ENCODE measurements at places on chromosomes 2 and 18.
A peak's percentile ranks its signal among the peaks of the same experiment; 100 is the strongest.

DNA sequence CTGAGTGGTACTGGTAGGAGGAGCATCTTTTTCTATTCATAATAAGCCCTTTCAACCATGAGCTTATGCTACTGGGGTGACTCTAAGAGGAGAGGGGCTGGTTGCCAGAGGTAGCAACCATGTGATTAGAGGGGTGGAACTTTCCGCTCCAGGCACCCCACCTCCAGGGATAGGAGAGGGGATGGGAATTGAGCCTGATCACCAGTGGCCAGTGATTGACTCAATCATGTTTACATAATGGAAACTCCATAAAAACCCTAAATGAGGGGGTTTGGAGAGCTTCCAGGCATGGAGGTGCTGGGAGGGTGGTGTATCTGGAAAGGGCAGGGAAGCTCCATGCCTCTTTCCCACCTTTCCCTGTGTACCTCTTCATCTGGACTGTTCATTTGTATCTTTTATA is 46.6 kb upstream of the RHOB start:
- DNase-seq: no peak

DNA sequence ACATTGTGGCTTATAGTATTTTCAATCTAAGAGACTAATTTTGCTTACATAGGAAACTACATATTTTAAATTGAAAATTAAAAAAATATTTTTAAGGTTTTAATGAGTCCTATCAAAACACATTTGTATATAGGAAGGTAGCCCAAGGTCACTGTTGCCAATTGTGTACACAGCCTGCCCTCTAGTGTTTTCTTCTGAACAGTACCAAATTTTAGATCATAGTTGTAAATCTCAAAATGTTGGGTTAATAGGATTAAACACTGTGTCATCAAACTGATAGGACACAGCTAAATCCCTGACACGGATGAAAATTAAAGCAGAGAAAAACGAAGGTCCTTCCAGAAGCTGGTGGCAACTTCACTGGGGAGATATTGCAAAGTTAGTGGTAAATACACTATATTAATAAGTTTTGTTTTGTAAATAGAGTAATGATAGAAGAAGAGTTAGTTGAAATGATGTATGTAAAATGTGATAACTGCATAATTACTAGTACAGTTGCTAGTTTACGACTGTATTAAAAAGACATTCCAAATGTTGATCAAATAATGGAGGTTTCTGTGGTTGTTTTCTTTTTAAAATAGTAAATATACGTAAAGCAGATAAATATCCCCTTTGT is 19.7 kb downstream of the CLUL1 start:
- peak; percentile 13 for DNase-seq

DNA sequence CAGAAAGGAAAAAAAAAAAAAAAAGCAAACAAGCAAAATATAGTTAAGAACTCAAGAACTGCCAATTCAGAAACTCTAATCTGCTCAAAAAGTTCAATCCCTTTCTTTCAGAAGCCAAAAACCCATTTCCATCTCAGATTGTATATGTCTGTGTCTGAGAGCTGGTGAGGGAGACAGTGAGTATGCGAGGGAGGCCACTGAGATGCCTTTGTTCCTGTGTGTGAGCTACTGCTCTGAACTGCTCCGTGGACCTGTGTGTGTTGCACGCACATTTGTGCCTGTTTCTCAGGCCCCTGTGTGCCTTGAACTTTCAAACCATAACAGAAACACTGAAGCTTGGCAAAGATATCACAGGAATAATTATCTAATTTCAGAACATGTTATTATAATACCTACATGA is 2.5 kb upstream of the PKDCC start:
- DNase-seq: no peak

DNA sequence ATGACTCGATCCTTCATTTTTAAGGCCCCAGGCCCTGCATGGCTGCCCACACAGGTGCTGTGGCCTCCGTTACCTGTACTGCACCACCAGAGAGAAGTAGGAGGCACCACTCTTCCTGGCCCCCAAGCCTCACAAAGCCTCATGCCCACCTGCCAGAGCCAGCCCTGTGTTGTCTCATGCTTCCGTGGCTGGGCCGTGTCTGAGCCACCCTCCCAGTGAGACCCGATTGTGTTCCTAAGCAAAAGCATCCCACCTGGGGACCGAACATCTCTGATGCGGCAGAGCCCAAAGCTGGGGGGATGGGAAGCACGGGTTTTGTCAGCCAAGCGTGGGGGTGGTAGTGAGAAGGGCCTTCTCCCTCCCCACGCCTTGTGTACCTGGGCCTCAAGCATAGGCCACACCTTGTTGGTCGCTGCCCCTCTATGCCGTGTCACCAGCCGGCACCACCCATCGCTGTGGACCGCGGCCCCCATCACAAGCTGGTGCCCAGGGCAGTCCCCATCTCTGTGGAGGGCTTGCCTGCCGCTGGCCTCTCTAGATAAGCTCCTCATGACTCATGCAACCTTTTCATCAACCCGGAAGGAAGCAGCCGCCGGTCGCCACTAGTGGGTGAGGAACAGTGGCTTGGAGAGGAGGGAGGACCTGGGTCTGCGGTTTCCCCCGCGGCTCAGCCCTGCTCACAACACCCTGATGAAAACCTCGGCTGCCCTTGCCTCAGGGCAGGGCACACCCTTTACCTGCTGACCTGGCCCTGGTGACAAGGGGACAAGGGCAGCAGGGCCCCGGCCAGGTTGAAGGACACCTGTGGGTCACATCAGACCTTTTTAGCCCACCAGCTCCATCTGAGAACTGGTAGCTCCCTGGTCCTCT is 2.7 kb upstream of the RNPEPL1 start:
- peak; percentile 61 for DNase-seq

DNA sequence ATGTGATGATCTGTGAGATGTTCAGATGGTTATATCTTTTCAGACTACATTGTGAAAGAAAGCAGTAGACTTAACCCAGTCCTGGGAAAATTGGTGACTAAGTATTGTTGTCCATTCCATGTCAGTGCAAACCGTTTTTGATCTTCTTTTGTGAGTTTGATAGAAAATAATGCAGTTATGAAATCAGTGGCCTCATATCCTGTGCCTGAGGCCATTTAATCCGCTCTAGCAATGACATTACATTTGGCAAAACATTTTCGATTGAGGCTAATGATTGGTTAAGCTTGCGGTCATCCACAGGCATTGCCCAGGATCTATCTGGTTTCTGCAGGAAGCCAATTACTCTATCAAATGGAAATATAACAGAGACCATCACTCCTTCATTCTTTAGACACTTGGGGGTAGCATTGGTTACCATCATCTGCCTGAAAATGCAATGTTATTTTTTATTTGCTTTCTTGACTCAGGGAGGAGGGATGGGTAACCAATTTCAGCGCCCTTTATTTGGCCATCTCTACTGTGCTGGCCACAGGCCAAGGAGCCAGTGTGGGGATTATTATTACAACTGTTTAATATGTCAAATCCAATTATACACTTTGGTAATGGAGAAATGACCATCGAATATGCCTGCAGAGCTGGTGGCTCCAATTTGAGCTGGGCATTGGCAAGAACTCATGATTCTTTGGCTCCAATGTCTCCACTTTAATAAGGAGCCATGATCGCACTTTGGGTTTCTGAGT is 33.6 kb downstream of the TRIB2 start:
- DNase-seq: no peak

GRCh38 chr2:26580751-26581150 is 60.4 kb downstream of the CIB4 start:
- DNase-seq: no peak

- DNase-seq: no peak
Measured at GRCh38 chr2:103605071-103605780, 843.4 kb downstream of the TMEM182 start.

DNA sequence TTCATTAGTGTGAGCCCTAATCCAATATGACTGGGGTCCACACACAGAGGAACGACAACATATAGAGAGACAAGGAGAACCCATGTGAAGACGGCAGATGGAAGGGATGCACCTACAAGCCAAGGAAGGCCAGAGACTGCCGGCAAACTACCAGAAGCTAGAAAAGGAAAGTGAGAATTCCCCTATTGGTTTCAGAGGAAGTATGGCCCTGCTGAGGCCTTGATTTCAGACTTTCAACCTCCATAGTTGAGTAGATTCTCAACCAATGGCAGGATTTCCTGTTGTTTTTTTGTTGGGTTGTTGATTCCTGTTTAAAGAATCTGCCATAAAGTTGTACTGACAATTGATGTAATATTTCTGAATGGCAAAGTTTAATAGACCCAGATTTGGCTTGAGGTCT is 241.5 kb downstream of the SATB2 start:
- no peak for DNase-seq
